ENCODE measurements at places on chromosomes 4 and X.
A peak's percentile ranks its signal among the peaks of the same experiment; 100 is the strongest.

- DNase-seq, result no peak
Measured at GRCh38 chr4:4386296-4386735, 586 bp upstream of the NSG1 start.

- DNase-seq, result no peak
Measured at GRCh38 chrX:66674506-66674905, 35.6 kb upstream of the EDA2R start.

- DNase-seq, result no peak
Measured at GRCh38 chr4:89572224-89572858, 264.6 kb downstream of the SNCA start.

DNA sequence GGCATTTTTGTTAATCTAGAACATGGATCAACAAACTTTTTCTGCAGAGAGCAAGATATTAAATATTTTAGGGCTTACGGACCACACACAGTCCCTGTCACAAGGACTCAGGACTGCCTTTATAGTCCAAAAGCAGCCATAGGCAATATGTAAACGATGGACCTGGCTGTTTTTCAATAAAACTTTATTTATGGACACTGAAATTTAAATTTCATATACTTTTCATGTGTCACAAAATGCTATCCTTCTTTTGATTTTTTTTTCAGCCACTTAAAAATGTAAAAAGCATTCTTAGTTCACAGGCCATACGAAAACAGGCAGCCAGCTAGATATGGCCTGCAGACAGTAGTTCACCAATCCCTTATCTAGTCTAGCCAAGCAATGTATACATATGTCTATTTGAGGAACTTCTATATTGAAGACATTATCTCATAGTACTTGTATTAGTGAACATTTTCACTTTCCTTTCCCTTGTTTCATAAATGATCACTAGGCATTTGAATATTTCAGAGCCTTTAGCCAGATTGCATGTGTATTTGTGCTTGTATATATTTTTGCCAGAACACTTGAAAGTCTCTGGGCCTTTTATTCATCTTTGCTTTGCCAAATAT, 350.9 kb downstream of the RPA4 start:
- DNase-seq, result no peak

DNA sequence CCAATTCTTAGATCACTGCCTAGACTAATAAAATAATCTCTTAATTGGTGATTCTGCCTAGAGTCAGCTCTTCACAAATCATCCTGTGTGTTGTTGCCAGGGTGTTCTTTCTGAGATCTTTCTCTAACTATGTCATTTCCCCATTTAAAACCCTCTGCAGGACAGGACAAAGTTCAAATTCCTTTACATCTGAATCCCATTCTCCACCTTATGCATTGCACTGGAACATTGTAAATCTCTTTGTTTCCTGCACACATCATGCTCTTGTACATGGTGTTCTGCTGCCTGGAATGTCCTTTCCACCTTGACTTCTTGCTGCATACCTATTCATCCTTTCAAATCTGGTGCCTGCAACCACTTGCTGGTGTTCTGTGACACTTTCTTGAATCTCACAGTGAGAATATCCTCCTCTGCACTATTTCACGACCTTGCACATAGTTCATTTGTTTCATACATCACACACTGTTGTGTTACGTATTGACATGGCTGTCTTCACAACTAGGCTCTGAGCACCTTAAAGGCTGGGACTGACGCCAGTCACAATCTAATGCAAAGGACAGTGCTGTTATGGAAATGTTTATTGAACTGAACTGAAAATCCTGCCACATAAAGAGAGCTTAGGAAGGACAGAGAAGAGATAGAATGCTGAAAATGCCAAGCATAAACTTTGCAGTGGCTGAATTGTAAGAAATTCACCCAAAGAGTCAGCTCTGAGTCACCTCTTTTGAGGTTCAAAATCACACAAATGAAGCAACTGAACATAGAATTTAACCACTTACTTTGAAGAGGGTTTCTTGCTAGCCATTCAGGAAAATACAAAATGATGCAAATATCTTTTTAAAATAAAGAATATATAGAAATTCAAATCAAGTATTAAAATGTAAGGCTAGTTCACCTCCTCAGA, 26.4 kb upstream of the SMIM14 start:
- DNase-seq, result no peak

GRCh38 chrX:53716328-53717088, 30.0 kb upstream of the HUWE1 start:
- DNase-seq, result peak; percentile 51

DNA sequence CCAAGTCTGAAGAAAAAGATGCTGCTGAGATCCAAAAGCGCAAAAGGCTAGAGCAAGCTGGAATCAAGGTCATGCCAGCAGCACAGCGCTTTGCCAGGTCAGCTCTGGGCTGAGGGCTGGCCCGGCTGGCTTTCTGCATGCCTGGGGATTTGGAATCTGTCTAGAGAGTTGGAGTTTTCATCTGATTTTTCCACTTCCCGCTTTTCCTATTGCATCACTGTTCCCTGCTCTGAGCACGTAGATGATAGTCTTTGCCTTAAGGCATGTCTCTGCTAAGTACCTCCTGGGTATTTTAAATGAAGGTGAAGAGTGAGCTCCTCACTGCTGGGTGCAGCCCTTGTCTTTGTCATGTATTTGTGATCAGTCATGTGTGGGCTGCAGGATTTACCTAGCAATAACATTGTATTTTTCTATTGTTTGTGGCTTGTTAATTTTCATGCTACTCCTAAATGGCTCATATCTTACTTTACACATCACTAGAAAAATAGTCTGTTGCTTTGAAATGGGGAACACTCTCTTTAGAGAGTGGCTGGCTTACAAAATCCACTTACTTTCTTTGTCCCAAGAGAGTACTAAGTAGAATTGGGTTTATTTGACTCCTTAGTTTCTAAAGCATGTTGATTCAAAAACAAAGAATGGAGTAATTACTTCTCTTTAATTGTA, 82.8 kb downstream of the LIMCH1 start:
- no peak for DNase-seq

GRCh38 chr4:53914313-53915016, 149.9 kb downstream of the CHIC2 start:
- no peak for DNase-seq

- peak; percentile 44 for DNase-seq
Measured at GRCh38 chr4:15963576-15963975, 601 bp upstream of the FGFBP2 start.

- no peak for DNase-seq
Measured at GRCh38 chr4:31366041-31366440, 645.9 kb downstream of the PCDH7 start.

DNA sequence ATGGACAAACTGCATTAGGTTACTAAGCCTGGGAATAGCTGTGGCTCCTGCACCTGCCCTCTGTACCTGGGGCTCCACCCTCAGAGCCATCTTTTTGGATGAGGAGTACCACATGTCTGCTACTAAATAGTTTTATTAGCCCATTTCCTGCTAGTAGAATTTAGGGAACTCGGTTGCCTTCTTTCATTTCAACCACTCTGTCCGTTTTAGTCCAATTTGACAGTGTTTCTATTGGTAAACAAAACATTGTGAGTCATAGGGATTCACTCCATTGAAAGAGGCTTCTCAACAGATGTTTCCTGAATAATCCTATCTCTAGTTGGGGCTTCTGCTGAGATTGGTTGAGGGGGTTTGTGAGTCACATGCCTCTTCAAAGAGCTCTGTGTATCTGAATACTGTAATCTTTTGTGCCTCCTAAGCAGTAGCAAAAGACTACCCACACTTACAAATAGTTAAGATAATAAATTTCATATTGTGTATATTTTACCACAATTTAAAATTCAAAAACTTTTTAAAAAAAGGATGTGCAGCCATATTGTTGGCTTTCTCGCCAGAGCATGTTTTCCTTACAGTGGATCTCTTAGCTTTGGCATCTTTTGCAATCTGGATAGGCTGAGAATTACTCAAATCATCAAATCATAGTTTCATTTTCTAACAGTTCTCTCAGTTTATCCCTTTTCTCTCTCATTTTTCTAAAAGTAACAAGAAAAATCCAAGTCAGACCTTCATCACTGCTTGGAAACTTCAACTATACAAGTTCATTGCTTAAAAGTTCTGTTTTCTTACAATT, 9.9 kb downstream of the FAM200B start:
- DNase-seq, result no peak

DNA sequence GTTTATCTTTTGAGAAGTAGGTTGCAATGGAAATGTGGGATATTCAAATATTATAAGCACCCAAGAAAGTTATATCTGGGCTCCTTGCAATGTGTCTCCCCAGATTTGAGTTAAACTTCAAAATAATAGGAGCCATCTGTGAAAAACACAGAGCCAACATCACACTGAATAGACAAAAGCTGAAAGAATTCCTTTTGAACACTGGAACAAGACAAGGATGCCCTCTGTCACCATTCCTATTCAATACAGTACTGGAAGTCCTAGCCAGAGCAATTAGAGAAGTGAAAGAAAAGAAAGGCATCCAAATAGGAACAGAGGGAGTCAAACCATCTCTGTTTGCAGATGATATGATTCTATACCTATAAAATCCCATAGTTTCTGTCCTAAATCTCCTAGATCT, 114.3 kb upstream of the IL1RAPL1 start:
- DNase-seq, result no peak

DNA sequence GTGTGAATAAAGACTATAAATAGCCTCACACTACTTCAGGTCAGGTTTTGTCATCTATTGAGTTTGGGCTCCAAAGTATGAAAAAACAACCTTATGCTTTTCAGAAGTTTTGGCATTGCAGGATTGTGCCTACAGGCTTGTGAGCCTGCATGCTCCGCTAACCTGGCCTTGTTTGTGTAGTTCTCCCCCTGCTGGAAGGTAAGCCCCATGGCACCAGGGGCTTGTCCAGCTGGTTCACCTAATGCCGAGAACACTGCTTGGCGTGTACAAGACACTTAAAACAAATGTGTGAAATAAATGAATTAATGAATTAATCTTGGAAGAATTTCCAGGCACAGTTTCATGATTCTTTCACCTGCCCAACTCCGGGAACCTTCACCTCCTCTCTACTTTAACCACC, 1.8 kb upstream of the HSD17B10 start:
- DNase-seq, result peak; percentile 44

- no peak for DNase-seq
Measured at GRCh38 chrX:129594781-129595180, 54.7 kb downstream of the OCRL start.

GRCh38 chr4:41679991-41680390, 68.5 kb downstream of the PHOX2B start:
- no peak for DNase-seq

DNA sequence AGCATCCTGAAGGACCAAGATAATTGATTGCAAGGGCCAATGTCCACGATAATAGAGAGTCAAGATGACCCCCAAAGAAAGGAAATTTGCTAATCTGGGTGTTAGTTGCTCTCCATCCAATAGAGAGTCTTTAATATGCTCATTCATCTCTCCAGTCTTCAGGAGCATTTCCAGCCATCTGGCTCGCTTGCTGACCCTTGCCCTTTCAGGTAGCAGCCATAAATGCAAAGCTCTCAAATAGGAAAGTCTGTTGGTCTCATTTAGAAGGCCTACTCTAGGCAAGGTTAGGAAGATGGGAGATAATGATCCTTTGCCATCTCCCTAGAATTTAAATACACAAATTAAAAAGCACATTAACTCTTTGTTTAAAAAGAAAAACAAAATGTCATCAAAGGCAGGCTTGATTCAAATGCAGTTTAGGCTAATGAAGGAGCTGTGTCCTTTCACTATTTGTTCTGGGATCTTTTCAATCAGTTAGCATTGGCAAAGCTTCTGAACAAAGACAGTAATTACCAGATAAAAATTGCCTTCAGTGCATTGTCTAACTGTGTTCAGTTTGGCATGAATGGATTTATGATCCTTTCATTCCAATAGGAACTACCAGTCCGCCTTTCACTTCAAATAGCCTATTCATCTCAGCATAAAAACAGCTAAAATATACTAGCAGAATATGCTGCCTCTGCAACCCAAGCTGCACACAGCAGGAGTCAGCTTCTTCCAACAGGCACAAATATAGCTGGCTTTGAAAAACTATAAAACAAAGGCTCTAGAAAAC, 49.6 kb upstream of the ATXN3L start:
- no peak for DNase-seq

- DNase-seq, result no peak
Measured at GRCh38 chr4:152110780-152111179, 350.0 kb upstream of the GATB start.

- peak; percentile 28 for DNase-seq
Measured at GRCh38 chr4:185039508-185040273, 21.4 kb downstream of the HELT start.

DNA sequence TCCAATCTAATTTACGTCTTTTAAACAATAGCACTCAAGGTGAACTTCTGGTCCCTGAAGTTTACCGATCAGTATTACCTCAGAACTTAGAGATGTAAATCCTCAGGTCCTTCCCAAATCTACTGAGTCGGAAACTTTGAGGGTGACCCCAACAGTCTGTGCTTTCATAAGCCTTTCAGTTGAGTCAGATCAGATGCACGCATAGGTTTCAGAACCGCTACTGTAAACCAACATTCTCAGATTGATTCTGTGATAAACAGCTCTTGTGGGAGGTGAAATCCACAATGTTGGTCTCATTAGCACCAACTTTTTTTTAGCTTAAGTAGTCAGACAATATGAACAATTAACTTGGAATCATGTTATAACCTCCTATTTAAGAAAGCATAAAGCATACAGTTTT, 86.0 kb downstream of the WWC2 start:
- DNase-seq, result peak; percentile 6

DNA sequence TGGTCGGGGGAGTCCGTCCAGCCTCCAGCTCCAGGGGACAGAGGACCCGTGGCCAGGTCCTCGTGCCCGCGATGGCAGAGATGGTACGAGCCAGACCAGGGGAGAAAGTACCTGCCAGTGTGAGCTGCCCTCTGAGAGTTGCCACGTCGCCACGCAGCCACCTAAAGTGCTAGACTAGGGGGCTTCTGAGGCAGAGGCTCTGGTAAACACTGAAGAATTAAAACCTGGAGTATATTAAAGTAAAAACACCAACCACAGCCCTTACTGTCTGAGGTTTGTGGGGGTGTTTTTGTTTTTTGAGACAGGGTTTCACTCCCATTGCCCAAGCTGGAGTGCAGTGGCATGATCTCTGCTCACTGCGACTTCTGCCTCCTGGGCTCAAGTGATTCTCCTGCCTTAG, 60.1 kb upstream of the SORCS2 start:
- no peak for DNase-seq

DNA sequence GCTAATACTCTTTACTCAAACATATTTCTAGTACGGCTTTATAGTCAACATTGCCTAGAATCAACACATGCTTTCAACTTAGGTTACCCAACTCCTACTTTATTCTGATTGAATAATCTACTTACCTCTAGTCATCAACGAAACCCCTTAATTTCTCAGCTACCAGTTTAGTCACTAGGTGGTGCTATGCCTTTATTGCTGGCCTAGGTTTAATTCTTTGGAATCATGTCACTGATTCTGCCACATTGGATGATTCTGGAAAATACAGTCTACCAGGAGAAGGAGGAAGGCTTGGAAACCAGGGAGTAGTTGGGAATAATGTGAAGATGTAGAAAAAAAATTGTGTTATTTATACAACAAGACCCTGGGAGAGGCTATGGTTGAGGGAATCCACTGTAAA, 167.7 kb downstream of the DCAF12L2 start:
- DNase-seq, result no peak

DNA sequence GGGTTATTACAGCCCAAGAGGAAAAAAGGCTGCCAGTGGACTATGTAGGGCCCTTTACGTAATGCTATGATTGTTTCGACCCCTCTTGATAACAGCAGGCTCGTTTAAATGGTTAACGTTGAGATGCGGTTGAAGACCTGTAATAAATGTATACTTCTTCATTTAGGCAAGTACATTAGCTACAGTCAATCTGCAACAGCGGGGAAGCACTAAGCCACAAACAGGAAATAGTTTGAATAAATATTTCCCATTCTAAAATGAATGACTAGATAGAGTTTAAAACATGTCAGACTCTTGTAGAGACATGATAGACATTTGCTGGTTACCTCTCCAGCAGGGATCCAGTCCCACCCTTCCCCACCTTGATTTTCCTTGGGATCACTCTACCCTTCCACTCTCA, 38.1 kb upstream of the STIM2 start:
- no peak for DNase-seq
